Activated naive CD4-positive, alpha-beta T cell treated with anti-CD3 and anti-CD28 coated beads, Interleukin-2, amount 50 U/mL, for 72 hours (primary cell): ENCODE measurements at places on chromosomes 12 and 14. TPM values are rescaled to one million over a fixed set of nuclear protein-coding genes. Genes with fewer than 3 reads are reported as not detected.

DNA sequence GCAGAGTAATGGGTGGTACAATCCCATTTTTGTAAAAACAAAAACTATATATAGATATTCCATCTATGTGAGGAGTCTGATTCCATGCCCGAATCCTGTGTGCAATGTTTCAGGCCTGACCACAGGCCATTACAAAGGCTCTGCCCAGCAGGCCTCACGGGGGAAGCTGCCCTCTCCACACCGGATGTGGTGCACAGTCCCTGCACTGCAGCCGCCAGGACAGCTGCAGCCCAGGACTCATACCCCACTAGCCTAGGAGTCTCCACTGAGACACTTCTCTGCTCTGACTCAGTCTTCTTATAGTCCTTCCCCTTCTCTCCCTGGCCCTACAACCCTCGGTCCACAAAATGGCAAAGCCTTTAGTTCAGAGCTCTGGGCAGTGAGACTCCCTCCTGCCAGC, 190.4 kb downstream of the PPM1H start:
- no peak for DNase-seq

DNA sequence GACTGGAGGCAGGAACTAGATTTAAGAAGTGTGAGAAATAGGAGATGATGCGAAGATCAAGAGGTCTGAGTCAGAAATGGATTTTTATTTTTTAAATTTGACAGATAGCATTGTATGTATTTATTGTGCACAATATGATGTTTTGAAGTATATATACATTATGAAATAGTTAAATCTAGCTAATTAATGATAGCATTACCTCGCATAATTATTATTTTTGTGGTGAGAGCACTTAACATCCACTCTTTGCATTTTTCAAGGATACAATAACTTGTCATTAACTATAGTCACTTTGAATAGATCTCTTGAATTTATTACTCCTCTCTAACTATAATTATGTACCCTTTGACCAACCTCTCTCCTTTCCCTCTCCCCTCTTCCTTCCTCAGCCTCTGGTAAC, 3.7 kb downstream of the SMOC1 start:
- DNase-seq: no peak

DNA sequence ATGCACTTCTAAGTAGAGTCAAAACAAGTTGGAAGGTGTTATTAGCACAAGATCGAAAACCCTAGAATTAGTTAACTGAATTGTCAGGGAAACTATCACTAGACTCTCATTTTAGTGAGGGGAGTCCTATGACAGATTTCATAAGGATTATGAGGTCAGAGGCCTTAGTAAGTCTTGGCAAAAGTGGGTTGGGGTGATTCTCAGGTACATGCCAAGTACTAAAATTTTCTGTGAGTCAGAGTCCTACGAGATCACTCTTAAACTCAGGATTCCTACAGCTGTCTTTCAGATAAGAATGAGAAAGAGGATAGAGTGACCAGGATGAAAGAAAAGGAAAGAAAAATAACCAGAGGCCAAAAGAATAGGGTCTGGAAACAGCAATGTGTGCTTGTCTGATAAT, 50.8 kb upstream of the BBS10 start:
- no peak for DNase-seq

- peak; percentile 57 for DNase-seq
These were observed 91.9 kb downstream of the TMEM30B start for GRCh38 chr14:61188978-61189808.

DNA sequence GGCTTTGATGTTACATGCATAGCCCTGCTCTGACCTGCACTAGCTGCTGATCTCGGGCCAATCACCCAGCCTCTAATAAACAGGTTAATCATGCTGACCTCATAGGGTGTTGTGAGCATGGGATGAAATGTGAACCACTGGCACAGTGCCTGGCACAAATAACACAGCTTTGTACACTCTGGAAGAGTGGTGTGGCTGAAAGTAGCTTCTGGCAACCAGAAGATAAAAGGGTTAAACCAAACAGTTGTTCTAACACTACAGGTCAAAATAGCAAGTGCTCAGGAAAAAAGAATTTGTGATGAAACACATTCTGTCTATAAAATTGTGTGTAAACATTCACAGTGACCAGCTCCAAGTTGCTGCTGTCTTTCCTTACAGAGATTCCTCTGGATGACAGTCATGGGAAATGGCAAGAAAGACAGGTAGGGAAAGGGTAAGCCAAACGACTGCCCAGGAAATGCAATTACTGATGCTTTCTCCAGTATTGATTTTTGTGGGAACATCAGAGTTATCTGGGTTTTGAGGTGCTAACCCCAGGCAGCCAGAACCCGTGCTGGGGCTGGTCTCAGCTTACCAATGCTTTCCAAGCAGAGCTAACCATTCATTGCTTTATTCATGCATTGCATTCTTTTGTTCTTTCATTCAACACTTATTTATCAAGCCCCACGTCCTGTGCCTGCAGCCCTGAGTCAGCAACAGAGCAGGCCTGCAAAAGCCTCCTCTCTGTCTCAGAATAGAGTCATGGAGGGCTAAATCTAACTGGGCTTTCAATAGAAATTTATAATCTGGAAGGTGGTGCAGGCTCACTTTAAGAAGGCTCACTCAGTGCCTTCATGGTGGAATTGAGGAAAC, 38.1 kb upstream of the CAPRIN2 start:
- no peak for DNase-seq

DNA sequence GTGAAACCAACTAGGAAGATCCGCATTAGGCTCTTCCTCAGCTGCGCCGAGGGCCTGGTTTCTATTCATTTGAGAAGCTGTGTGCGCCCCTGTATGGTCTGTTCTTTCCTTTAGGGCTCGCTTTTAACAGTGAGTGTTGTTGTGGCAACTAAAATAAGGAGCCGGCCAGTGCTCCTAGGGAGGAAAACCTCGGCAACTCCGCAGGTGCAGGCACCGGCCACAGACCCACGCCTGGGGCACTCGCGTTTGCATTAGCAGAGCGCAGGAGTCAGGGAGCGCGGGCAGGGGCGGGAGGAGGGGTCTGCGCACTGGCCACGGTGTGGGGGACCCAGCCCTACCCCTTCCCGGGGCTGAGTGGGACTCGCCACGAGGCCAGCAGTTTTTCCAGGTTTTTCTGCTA, 50.5 kb downstream of the STX2 start:
- DNase-seq: no peak

GRCh38 chr12:92544322-92544721, 158.5 kb upstream of the PLEKHG7 start:
- DNase-seq: no peak

DNA sequence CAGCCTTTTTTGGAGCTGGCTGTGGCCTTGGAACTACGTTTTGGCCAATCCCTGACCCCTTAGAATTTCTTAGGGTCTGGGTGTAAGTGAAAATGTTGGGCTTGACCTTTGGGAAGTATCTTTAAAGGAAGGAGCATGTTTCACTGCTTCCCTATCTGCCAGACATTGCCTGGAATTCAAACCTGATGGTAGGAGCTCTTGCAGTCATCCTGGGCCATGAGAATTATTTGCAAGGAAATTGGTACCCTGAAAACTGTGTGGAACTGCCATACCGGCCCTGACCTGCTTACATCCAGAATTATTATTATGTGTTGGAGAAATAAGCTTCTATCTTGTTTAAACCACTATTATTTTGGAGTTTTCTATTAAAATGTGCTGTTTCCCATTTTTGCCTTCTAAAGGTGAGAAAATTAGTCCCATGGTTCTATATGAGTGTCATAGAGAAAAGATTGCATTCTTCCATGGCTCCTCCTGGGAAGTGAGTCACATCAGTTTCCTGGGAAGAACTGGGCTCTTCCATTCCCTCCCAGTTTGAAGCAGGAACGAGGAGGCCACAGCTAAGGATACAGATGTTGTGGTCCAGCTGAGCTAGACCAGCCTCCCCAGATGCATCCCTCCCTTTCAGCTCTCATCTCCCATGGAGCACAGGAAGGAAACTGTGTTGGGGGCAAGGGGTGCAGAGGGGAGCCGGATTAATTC, 9.5 kb upstream of the PGF start:
- DNase-seq: no peak

DNA sequence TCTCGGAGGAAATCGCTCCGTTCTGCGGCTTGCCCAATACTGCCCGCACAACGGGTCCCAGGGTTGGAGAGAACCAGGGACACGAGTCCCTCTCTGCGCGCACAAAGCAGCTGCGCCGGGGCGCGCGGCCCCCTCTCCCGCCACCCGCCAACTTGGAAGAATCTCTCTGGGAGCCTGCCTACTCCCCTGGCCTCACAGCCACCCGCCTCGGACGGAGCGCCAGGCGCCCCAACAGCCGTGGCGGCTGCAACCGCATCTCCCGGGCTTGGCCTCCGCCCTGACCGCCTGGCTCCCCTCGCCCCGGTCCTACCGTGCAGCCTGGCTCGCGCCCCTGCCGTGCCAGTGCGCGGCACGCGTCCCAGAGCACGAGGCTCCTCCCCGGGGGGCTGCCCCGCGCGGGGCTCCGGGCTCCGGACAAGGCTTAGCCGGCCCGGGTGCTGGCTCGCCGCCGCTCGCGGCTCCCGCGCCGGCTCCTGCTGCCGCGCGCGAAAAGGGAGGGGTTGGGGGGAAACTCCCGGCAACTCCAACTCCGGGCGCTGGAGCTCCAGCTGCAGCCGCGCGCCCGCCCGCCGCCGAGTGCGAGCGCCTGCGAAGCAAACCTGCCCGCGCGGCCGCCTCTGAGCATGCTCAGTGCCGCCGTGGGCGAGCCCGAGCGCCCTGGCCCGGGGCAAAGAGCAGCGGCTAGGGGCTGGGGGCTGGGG, at the start of gene STXBP6:
Gene STXBP6, minus strand, starts transcription at position 580 of the 701 bp plus-strand sequence. CDS start 75,329 bp downstream, outside the sequence.
- peak; percentile 22 for DNase-seq

GRCh38 chr14:70784886-70785285, 24.4 kb downstream of the MAP3K9 start:
- no peak for DNase-seq

GRCh38 chr12:70240673-70241072, 2.6 kb upstream of the CNOT2 start:
- no peak for DNase-seq

DNA sequence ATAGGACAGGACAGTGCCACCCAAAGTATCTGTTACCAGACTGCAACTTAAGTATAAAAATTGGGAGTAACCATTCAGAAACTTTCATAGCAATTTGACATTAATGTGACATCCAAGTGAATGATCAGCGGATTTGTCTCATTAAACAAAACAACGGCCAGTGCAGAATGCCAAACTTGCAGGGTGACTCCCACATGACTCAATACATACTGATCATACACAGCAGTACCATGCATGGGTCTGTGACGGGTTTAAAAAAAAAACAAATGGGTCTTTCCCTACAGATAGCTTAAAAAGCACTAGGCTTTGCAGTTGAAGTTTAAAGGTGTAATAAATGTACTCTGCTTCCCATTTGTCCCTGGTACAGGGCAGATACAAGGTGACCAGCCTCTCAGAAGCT, 116.6 kb downstream of the SLC35F4 start:
- no peak for DNase-seq

DNA sequence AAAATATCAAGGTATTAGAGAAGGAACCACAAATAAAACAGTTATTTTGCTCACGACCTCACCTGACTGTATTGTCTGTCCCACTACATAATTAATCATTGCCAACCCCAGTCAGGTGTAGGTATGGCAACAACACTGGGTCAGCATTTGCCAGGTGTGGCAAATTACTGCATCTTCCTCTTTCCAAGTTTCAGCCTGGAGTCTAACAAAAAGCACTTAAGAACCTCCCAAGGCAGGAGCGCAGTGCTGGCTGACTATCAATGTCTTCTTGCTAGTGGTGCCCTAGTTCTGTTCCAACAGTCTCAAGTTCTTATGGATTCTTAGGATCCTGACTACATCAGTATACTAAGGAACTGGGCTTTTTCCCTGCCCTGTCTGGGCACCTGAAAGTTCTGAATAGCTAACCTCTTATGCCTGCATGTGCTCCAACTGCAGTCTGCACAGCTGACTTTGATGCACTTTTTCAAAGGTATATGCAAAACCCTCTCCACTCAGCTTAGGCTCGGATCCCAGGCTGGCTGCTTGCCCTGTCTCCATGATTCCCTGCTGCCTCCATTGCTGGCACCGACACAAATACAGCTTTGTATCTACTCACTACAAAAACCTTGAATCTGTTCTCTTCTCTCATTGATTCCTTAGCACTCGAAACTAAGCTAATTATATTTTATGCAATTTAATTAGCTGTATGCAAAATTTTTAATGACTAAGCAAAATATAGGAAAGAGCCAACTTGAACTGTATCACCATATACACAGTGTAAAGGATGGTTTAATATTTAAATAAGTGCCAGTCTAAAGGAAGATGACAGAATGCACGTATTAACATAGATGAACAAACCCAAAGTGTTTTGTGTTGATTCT, 113.3 kb downstream of the PRKD1 start:
- DNase-seq: no peak

DNA sequence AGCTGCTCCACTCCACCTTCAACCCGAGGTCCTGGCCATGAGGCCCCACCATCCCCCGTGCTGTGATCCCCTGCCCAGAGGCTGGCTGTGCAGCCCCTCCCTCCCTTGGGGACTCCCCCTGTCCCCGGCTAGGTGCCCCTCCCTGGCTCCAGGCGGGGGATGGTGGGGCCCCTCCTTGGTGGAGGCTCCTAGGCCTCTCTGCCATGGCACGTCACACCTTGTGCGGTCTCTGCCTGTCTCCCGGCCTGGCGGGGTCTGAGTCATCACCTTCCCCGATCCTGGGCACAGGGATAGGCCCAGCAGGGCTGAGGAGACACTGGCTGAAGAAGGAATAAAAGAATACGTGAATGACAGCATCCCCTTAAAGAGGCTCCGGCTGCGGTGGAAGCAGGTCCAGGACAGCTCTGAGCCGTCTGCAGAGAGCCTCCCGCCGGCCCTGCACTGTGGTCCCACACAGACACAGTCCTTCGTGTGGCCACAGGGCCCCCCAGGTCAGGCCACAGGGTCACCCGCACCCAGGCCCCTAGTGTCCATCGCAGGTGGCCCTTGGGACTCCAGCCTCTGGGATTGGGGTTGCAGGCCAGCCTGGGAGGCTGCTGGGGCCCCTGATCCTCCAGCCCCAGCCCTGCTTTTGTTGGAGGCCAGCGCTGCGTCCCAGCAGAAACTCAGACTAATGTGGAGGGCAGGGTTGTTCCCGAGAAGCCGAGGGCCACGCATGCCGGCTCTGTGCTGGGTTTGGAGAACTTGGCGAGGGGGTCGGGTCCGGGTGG, 43.6 kb downstream of the KIF26A start:
- no peak for DNase-seq

- no peak for DNase-seq
These were observed 62.0 kb upstream of the TUNAR start for GRCh38 chr14:95814363-95815225.

DNA sequence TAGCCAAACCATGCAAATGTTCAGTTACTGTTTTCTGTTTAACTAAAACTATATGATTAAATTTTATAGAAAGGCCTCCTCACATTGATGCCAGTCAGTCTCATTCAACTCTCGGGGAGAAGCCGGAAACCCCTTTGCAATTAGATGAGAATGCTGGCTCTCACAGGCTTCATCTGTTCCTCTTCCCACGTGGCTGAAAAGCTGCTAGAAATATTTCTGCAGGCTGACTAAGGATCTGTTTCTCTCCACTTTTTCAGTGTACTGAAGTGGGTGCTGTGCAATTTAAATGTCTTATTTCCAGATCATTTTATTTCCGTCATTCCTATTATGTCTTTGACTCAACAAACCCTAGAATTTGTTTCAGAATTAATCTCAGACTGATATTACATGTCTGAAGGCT, 17.4 kb upstream of the KCNH3 start:
- no peak for DNase-seq

- no peak for DNase-seq
These were observed 99.5 kb downstream of the CALM1 start for GRCh38 chr14:90496379-90496778.

TMEM63C gene
- total RNA-seq: 1.1 TPM

HOXC9 gene
- total RNA-seq: not detected

ABCD2 gene
- total RNA-seq: 5.9 TPM

TMCC3 gene
- total RNA-seq: not detected

WSCD2 gene
- total RNA-seq: not detected

TBX3 gene
- total RNA-seq: not detected
